ENCODE measurements at places on chromosomes 3 and 15.

- no peak for DNase-seq
Measured at GRCh38 chr3:114115143-114115542, 58.6 kb downstream of the QTRT2 start.

- no peak for DNase-seq
Measured at GRCh38 chr15:49830391-49830790, 209.5 kb downstream of the DTWD1 start.

GRCh38 chr15:74620636-74621545 is 5.3 kb downstream of the CLK3 start:
- peak; percentile 64 for DNase-seq

DNA sequence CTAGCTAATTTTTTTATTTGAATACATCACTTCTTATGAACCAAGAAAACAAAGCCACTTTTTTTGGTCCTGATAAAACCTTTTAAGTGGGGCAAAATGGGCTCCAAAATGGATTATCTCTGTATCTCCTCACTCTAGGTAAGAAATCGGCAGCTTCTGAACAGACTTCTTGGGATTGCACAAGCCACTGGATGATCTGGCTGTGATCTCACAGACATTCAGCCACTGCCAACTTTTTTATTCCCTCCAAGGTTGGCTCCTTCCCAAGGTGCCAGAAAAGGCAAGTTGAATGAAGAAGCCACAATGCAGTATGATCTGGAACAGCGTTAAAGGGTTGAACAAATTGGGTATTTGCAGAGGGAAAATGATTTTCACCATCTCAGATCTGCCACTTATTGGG is 73.2 kb downstream of the PRICKLE2 start:
- DNase-seq: no peak

DNA sequence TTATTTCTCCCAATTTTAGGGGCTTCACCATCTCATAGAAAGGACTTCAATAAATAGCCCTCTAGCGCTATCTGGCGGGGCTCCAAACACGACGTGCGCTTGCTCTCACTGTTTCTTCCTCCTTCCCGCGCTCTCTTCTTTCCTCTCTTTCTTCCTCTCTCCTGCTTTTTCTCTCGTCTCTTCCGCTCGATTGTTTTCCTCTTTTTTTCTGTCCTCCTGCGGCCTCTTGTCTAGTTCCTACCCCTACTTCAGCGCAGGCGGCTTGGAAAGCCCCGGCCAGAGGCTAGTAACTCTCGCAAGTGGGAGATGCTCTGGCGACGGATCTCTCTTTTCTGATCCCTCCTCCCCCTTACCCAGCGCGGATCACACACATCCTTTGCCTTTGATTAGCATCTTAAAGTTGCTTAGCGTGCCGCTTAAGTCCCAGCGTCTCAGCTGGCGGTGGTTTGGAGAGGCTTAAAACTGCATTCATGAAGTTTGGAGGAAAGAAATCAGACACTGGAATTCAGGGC is 6.2 kb upstream of the MEIS2 start:
- no peak for DNase-seq

- no peak for DNase-seq
Measured at GRCh38 chr3:44643024-44643423, 5.5 kb upstream of the ZNF35 start.

Data from activated naive CD8-positive, alpha-beta T cell treated with anti-CD3 and anti-CD28 coated beads, Interleukin-2, amount 50 U/mL, for 16 hours (primary cell).